ENCODE measurements at places on chromosomes 1 and 21.

DNA sequence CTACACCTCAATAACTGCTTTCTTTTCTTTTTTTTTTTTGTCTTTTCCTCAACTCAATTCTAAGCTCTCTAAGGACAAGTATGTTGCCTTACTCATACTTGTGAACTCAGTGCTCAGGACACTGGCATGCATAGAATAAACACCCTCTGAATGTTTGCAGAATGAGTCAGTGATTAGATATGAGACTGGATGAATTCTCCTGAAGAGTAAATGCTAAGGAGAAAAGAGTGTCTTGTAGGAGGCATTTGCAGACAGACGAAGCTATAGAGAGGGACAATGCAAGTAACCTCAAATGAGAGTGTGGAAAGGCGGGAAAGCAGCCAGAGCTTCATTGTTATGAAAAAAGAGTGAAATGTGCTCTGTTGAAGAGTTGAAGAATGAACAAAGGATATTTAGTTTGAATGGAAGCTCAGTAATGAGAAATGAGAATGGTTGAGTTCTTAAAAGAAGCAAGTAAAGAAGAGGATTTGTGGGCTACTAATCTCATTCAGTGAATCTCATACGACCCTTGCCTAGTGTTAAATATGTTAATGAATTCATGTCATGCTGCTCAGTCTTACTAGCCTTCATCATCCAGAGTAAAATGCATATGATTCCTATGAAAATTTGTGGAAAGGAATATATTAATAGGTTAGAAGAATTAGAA lies 166.1 kb upstream of the DPYD start:
- DNase-seq, result peak; percentile 75

- DNase-seq, result peak; percentile 50
These were observed 21.0 kb downstream of the PCSK9 start for GRCh38 chr1:55060133-55060999.

GRCh38 chr1:14952626-14953314 lies 200.8 kb upstream of the TMEM51 start:
- DNase-seq, result peak; percentile 28

DNA sequence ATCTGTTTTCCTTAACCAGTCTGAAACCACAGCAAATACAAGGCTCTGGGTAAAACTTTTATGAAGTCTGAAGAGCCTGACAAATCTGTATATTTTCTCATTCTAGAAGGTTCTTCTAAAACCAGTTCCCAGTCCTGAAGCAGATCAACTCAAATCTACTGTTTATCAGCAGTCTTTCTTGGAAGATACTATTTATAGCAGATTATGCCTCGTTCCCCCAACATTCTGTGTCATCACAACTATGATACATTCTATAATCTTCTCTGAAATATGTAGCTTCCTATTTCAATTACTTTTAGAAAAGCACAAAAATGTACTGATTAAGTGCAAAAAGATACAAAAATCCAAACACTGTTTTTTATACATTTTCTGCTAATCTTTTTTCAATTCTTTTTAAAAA lies 67.5 kb downstream of the NIBAN1 start:
- no peak for DNase-seq

DNA sequence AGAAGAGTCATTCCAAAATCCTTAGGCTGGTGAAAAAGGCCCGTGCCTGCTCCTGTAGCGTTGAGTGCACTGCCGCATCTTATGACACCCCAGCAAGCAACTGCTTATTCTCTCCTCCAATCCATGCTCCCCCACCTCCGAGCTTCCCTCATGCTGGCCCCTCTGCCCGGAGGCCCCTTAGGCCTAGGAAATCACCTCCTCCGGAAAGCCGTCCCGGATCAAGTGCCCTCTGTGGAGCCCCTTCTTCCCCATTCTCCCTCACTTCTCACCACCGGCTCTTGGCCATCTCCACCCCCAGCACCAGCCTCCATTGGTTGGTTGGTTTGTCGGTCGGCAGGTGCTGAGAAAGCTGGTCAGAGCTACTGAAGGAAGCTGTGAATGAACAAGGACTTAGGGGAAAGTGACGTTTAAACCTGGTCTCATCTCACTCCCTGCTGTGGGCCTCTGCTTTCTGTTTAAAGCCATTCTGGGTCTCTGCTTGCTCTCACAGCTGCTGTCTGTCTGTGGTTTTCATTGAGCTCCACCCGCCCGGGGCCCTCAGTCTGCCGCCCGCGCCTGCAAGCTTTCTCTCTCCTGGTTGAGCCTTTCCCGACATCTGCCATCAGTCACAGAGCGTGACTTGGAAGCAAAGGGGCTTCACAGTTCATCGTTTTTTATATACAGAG lies 122.2 kb downstream of the KCNN3 start:
- DNase-seq, result no peak

GRCh38 chr1:37474697-37475379 lies 458 bp downstream of the ZC3H12A start:
- peak; percentile 56 for DNase-seq

DNA sequence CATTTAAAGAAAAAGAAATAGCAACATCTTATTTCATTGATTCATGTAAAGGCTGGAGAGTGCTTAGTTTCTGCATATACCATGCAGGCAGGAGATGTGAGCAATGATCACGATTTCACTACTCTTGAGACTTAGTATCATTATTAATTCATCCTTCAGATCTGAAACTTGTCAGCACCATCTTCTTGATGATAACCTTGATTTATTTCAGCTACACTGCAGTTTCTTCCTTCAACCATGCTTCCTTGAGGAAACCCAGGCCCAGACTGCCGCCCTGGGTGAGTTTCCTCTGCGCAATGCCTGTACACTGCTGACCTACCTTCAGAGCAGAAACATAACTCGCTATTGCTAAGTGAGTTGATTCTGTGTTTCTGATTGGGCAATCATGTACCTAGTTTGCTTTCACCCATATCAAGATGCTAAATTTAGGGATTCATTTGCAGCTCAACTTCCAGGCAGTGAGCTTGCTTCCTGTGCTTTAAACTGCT lies 13.5 kb upstream of the BCL10 start:
- no peak for DNase-seq

- no peak for DNase-seq
These were observed 129.2 kb downstream of the PLPP3 start for GRCh38 chr1:56450004-56450666.

DNA sequence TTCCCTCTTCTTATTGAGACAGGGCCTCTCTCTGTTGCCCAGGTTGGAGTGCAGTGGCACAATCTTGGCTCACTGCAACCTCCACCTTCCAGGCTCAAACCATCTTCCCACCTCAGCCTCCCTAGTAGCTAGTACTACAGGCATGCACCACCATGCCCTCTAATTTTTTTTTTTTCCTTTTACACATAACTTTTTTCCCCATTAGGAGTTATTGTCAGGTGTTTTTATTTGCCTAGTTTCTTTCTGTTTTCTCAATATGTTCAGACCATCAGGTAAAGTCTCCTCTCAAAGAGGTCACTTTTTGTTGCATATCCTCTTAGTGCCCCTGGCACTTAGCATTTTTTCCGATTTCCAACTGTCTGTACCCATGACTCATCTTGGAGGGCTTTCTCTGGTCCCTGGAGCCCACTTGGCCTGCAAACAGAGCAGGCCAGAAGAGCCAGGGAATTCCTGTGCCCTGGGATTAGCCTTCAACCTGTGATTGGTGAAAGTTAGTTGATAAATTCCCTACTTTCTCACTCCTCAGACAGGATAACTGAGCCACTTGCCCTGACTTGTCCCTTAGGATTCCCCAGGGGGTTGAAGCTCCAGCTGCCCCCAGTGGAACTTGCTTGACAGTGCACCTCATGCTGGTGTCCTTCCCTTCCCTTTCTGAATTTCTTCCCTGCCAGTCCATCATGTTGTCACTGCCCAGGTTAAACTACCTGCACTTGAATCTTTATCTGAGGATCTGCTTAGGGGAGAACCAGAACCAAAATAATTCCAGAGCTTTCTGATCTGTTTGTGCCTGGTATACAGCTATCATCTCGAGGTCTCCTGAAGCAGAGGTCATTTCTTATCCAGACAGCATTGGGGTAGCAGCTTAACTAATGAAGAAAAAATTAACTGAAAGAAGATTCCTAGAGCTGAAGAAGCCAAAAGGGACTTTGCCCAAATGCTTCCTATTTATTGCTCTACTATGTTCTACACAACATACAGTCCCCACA lies 2.4 kb downstream of the NTPCR start:
- DNase-seq, result peak; percentile 61

DNA sequence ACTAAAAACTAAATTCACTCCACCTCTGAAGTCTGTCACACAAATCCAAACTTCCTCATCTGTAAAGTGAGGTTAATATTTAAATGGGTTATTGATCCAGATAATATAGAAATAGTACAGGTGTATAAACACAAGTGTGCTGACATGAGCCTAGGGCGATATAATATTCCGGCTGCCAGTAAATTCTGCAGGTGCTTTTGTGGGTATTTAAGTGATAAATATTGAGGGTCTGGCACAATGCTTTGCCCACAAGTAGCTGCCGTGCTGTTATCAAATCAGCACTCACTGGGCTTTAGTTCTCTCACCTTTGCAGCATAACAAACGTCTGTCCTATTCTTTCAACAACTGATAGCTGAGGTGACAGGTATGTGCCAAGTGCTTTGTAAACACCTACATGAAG lies 7.6 kb downstream of the PABPC4 start:
- DNase-seq, result no peak

GRCh38 chr1:198165927-198166647 lies 9.3 kb downstream of the NEK7 start:
- no peak for DNase-seq
